ENCODE measurements at places on chromosomes 2 and 18. TPM values are rescaled to one million over a fixed set of nuclear protein-coding genes. Genes with fewer than 3 reads are reported as not detected.

ABCG5 gene
- total RNA-seq: not detected

NAT8 gene
- total RNA-seq: not detected

UCN gene
- total RNA-seq: 4.6 TPM

DNA sequence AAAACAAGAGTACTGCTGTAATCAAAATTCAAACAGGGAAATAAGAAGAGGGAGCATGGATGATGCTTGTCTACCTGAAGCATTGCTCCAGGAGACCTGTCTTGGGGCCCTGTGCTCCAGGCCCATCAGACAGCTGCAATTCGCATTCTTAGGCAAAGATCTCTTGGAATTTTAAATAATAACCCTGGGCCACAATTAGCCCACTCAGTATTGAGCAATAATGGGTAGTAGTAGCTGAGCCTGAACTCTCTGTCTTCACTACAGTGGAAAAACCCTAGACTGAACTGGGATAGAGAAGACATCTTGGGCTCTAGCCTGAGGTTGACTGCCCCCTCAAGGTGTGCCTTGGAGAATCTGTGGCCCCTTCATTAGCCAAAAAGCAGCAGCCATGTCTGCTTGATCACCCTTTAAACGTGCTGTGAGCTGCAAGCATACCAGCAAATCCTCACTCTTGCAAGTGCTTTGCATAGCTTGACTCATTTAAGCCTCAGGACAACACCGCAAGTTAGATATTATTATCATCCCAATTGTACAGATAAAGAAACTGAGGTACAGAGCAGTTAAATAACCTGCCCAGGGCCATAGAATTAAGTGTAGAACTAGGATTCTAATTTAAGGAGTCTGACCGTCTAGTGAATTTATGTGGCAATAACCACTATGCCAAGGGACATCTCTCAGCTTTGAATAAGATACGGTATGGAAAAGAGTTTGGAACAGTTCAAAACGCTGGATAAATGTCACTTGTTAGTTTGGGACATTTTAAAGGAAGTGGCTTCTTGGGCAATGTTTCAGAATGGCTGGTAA, 69.0 kb downstream of the DDX1 start:
- DNase-seq: no peak
- no peaks in the 10 kb centered on the region for H3K27me3 ChIP-seq
- H3K27ac ChIP-seq: no peak overlapping the region
- H3K4me1 ChIP-seq: no peaks in the 10 kb centered on the region
- no peaks in the 10 kb centered on the region for H3K36me3 ChIP-seq

DNA sequence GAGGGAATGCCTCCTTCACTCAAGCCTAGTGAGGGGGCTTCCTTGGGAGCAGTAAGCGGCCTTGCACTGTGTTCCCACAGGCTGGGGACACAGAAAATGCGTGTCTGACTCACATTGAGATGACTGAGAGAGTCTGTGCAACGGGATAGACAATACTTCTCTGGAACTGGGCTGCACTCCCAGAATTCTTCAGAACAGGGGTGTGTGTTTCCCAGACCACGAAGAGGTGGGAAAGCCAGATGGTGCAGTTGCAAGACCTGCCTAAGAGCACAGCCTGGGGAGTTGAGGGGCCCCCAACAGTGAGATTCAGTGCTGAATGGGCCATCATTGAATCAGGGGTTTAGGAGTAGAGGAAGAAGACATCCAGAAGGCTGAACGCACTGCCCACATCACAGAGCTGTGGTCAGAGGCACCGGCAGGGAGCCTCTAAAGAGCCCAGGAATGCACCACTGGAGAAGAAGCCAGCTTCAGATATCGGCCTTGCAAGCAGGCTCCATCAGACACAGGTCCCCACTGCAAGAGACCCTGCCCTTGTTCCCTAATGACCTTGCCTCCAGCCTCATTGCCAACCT, 36.6 kb upstream of the MRPL19 start:
- no peak overlapping the region for H3K27ac ChIP-seq
- no peak for DNase-seq
- no peak overlapping the region for H3K4me3 ChIP-seq
- no peaks in the 10 kb centered on the region for H3K4me1 ChIP-seq
- H3K36me3 ChIP-seq: no peaks in the 10 kb centered on the region
- no peaks in the 10 kb centered on the region for H3K27me3 ChIP-seq
